LoVo (cell line): ENCODE measurements at places on chromosomes 13 and 19.

- no peak for DNase-seq
These were observed 5.7 kb upstream of the SIX5 start for GRCh38 chr19:45774765-45775164.

GRCh38 chr19:56835401-56835800 is 5.1 kb downstream of the PEG3 start:
- DNase-seq = no peak

DNA sequence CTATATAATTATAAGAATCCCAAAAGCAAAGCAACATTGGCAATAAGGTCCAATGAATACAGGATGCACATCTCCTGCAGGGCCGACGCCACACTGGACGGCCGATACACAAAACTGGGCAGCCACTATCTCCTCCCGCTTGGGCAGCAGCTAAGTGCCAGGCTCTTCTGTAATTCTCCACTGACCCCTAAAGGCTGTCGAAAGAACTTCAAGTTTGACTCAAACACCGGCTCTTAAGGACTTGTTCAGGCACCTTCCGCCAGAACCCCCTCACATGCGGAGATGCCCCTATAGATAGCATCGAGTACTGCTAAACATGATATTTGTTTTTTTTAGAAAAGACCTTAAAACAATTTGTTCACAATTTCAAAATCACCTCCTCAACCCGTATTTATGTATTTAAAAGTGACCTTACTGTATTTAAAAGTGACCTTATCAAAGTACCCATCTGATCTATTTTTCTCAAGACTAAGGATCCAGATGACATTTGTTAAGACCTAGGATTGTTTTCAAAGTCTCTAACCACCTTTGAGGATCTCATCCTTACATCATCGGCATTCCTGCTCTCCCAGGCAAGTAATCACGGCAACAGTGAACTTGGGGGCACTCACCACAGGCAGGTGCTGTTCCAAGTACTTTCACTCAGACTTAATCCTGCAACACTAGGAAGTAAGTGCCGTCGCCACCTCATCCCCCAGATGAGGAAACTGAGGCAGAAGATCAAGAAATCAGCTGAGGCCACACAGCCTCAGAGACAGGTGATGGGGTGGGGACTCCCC is 77.8 kb downstream of the TUBGCP3 start:
- peak; percentile 34 for DNase-seq

DNA sequence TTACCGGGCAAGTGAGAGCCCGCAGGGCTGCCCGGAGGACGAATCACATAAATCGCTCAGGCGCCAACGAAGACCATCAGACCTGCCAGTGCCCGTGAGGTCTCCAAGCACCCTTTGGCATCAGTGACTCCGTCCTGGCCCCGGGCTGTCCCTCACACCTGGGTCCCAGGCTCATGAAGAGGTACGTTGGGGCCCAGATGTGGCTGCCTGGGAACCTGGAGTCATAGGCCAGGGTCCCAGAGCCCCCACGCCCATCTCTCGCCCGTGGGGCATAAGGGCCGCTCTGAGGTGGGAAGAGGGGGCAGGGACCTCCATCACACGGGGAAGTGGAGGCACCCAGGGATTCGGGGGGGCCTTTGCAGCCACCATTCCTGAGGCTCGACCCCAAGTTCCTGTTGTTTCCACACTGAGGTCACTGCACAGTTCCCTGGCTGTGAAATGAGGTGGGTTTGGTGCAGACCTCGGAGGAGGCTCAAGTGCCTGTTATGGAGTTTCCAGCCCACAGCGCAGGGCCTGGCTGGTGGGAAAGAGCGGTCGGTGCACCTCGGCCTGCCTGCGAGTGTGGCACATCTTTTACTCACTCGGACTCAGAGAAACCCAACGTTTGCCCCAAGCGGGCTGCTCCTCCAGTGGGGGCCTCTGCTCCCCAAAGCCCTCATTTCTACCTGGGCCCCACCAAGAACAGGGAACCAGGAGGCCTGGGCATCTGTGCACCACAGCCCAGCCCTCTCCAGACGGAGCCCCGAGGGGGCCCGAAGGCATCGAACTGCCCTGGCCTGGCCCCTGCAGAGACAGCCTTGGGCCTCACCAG is 35.9 kb upstream of the C13orf46 start:
- no peak for DNase-seq

- DNase-seq = peak; percentile 29
These were observed 3.2 kb downstream of the KLF16 start for GRCh38 chr19:1860042-1860775.

DNA sequence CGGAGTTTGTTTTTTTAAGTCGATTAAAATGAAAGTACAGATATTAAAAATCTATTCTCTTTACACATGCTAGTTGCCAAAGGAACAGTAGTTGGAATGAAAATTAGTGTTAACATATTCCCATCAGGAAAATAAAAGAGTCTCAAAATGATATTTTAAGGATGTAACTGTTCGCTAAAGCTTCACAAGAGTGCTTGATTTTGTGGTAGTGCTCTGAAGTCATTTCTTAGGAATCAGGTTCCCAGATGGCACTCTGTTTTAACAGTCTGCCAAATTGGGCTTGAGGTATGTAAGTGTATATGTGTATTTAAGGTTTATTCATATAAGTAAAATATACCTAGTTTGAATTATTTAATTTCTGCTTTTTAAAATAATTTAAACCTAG is 128.8 kb downstream of the LMO7 start:
- DNase-seq = no peak

- DNase-seq = no peak
These were observed 35.8 kb upstream of the CEACAM21 start for GRCh38 chr19:41540041-41540695.

DNA sequence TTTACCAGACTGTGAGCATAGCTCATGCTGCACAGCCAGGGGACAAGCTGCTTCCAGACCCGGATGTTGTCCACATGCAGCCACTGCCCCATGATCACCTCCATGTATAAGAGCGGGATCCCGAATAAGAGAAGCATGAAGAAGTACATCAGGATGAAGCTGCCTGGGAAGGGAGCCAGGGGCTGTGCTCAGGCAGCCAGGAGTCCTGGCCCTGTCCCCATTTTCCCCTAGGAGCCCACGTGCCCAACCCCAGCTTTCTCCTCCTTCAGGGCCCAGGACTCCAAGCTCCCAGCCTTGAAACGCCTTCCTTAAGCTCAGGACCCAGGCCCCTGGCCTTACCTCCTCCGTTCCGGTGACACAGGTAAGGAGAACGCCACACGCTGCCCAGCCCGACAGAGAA is 69.3 kb downstream of the SLC6A16 start:
- no peak for DNase-seq

GRCh38 chr19:10749435-10750384 is 31.8 kb downstream of the DNM2 start:
- DNase-seq = no peak

GRCh38 chr19:56477429-56478338 is 539 bp upstream of the ZNF667 start:
- DNase-seq = no peak

DNA sequence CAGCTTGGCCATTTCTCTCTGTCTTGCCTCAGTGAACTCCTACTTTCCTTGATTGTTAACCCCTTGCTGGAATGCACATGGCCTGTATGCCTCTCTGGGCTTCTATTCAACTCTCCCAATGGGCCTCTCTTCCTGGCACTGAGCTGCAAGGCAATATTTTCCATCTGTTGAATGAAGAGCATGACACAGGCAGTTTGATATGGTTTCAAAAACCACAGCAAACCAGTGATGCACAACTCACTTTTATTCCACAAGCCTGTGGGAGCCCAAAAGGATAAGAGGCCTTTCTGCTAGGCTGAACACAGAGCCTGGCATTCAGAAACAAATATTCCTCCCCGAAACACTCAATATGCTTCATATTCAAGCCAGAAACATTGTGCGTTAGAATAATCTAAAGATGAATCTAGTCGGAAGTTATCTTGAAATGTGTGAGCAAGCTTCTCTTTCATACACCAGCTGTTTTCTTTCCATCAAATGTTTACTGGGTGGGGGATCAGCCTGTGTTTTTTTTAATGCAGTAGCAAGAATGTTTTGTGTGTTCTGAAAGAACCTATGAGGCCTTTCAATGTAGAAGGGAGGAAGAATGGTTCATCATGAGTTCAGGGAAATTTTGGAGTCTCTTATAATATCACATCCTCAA is 443.1 kb upstream of the SPRY2 start:
- DNase-seq = no peak

DNA sequence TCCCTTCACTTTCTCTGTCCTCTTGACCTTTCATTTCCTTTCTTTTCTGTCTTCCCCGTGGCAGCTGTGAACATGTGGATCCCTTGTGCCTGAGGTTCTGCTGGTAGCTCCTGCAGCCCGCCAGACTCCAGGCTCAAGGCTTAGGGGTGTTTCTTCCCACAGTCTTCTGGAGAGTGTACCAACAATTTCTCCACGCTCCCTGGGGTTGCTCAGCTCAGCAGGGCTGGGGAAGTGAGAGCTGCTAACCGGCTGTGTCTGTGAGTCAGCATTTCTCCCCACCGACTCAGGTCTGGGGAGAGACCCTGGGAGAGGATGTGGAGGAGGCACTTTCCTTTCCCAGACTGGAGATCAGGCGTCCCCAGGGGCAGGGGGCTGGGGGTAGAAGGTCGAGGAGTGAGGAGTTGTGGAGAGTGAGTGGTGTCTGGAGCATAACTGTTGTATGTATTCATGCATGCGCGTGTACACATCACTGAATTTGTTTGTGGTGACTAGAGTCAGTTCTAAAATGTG is 193.6 kb downstream of the KCNRG start:
- no peak for DNase-seq

DNA sequence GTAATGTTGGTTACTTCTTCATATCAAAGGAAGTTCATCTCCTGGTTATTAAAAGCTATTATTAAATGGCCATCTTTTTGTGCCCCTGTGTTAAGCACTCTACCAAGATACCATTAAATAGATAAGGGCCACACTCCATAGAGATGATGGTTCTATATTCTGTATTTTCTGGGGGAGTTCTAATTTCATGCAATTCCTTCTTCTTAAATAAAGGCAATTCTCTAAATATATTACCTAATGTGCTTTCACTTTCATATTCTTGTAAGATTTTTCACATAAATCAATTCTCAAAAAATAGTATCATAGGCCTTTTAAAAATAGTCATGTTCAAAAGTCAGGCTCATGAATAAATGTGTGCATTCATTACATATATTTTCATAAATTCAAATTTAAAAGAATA is 47.0 kb upstream of the USPL1 start:
- DNase-seq = no peak

GRCh38 chr19:4260613-4261191 is 13.8 kb downstream of the YJU2 start:
- no peak for DNase-seq

- no peak for DNase-seq
These were observed 817.5 kb upstream of the SLC10A2 start for GRCh38 chr13:103883698-103884097.

DNA sequence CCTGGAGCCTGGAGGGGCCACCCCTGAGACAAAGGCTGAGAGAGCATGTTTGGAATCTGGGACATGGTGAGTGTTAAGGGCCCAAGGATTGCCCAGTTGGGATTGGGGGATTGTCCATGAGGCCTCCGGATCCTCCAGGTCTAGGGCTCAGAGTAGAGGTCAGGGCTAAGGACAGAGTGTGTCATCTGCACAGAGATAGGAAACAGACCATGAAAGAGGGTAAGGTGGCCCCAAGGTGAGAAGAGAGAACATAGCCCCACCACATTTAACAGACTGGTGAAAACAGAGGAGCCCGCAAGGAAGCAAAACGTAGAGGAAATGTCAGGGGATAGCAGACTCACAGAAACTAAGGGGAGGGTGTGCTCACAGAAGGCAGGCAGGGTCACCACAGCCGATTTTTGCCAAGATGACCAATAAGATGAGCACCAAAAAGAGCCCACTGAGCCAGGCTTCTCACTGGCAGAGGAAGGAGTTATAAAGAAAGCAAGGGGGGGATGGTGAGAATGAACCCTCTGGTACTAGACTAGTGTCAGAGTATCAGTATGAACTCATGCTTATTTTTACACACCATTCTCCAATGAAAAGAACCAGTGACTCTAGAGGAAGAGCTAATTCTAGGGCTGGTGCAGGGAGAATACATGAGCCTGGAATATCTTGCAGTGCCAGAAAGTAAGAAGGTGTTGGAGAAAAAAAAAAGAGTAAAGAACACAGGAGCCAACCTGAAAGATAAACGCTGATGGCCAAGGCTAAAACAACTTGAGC is 17.5 kb downstream of the DYRK1B start:
- DNase-seq = no peak

GRCh38 chr13:25588336-25589060 is 216.7 kb downstream of the ATP8A2 start:
- no peak for DNase-seq

DNA sequence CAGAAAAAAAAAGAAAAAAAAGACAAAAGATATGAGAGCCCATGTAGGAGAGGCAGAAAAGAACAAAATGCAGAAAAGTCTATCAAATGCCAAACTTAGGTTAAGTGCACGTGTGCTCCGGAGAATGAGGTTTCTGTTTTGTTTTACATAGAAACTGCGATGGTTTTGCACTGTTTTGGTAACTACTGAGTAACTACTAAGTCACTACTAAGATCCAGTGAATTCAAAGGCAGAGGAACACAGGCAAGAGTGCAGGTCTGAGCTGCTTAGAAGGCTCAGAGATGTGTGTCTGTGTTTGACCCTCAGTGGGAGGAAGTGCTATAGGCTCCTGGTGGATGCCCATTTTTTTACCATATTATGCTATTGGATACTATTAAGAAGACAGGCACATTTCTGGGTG is 299.3 kb downstream of the NDFIP2 start:
- no peak for DNase-seq

DNA sequence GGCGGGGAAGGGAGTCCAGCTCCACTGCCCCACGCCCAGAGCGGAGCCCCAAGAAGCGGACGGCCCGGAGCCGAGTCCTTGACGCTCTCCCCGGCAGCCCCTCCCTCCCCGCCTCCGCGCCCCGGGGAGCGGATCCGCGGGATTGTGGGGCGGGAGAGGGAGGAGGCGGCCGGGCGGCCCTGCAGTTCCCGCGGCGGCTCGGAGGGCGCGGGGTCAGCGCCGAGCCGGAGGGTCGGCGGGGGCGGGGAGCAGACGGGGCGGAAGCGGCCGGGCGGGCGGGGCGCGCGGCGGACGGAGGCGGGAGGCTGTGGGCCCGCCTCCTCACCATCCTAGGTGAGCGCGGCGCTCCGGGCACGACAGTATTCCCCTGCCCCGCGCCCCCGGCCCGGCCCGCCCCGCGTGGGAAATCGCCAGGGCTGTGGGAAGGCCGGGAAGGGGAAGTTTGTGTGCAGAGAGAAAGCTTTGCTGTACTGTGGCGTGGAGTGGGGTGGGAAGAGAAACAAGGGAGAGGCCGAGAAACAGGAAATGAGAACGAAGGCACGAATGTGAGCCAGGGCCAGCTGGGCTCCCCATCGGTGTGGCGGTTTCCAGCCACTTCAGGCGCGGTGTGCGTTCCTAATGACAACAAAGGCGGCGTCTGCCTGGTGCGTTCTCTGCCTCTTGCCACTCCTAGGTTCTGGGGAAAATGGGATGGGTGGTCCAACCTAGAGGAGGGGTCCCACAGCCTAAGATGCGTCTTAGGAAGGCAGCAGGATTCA is 1.3 kb upstream of the KLF12 start:
- DNase-seq = peak; percentile 65

DNA sequence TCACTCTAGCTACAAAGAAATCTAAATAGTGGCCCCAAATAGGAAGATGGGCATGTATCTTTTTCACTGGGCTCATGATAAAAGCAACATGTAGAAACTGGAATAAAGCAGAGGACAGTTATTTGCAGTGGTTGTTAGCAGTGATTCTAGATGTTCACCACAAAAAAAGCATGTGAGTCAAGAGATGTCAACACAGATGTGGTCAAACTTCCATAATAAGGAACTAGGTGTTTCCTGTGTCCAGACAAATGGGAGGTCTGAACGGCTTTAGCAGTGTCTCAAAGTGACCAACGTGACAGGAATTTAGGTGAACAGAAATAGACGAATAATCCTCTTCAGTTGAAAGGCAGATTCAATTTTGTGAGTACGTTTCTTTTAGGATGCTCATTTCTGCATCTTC is 162.7 kb downstream of the TBC1D4 start:
- DNase-seq = no peak

GRCh38 chr13:99796175-99796819 is 175.3 kb downstream of the ZIC5 start:
- peak; percentile 21 for DNase-seq
